ENCODE measurements at places on chromosomes 13 and 19.
A peak's percentile ranks its signal among the peaks of the same experiment; 100 is the strongest.

DNA sequence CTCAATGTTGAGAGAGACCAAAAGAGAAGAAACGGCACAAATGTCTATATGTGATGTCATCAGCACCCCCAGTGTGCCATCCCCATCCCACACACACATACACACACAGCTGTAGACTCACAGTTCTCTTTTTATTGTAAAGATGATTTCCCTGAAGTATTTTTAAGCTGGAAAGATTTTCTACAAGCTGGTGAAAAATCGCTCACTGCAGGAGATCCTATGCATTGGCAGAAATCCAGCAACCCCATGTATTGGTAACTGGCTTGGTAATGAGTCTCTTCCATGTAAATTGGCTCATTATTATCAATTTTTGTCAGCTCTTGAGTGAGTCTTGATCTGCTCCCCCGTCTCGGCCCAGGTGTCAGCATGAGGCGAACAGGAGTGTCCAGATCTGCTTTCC, 107.1 kb upstream of the UQCRFS1 start:
- DNase-seq = no peak

- peak; percentile 16 for DNase-seq
Measured at GRCh38 chr13:28022848-28023518, 34.5 kb upstream of the URAD start.

DNA sequence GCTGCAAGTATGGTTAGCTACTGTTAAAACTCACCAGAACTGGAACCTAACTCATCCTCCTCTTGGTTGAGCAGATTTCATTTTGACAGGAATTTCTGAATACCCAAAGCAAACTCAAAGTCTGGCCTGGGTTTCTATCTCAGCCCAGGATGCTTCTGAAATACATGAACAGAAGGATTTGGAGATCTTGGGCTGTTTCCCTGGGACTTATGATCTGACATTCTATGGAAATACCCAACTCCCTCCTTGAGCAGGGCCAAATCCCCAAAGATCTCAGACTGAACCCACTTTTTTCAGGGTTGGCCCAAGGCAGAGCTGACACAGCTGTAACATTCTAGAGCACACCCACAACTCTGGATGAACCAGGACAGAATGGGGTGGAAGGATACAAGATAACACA, 1.1 kb upstream of the ITM2B start:
- DNase-seq = no peak

DNA sequence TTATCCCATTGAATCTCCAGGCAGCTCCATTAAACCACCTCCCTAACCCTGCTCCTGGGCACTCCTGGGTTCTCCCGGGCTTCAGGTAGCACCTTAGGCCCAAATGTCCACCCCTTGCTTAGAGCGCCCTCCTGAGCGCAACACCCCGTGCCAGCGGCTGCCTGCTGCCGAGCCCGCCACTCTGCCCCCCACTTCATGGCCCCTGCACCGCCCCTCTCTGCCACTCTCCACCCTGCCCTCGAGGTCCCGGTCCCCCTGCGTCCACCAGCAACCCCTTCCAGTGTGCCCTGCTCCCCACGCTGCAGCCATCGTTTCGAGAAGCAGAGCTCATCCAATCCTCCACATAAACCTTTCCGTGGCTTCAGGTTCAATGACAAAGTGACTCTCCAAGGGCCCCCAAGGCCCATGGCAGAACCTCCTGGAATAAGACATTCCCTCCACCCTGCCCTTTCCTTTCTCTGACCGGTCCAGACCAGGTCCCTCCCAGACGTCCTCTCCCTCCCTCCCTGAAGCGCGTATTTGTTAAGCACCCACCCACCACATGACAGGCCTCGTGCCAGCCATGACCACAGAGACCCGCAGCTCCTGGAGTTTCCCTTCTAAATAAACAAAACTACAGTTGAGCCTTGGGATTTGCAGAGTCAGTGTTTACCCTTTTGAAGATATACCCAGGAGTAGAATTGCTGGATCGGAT, 66.6 kb downstream of the ARHGEF18 start:
- DNase-seq = no peak

DNA sequence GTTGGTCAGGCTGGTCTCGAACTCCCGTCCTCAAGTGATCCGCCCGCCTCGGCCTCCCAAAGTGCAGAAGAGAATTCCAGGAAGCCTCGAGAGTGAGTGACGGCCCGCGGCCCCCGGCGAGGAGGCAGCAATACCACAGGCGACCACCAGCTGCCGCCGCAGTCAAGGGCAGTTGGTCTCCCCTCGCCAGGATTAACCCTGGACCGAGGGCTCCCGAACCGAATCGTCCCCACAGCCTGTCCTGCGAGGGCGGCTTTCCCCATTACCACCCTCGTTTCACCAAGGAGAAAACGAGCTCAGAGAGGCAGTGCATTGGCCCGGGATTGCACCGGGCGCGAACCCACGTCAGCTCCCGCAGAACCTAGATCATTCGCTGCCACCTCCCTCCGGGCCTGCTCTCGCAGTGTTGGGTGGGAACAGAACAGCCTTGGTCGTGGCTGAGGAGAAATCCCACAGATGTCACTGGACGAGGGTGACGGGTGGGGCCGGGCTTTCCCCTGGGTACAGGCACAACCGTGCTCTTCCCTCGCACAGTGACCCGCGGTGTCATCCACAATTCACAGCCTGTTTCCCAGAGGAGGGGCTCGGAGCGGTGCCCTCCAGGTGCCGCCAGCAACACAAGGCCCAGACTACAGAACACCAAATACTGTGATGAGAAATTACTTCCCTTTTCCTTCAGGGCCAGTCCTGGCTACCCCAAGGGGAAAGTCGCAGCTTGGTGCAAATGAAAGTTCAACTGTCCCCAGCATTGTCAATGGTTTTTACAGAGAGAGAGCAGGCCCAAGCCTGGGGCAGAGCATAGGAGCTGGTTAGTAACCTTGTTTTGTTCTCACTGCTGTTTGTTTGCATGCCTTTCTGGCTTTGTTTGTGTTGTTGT, 24.8 kb downstream of the C2CD4C start:
- DNase-seq = no peak

DNA sequence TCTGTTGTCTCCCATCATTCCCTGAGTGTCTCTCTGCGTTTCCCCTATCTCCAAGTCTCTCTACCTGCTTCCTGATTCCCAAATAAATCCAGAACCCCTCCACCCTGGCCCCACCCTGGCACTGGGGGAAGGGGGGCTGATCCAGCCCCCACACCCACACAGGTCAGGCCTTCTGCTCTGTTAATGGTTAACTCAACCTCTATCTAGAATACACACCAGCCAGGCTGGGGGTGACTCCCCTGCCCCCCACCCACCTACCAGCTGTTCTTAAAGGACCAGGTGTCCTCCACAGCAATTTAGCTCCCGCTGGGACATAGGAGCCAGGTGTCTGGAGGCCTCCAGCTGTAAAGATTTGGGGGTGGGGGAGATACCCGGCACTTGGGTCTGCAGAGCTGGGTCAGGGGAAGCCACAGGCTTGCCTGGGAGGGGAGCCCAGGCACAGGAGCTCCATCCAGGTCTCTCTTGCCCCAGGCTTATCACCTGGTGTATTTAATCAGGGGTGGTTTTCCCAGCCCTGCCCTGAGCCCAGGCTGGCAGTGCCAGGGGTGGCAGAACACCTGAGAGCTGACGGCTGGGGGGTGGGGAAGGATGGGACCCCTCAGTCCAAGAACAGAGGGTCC, 3.9 kb downstream of the IRF2BP1 start:
- DNase-seq = no peak

- no peak for DNase-seq
Measured at GRCh38 chr13:89307278-89307677, 1636.1 kb downstream of the SLITRK5 start.

- DNase-seq = peak; percentile 36
Measured at GRCh38 chr19:4748589-4748988, 24.9 kb upstream of the DPP9 start.

All from NCI-H1092 (cell line).